ENCODE measurements at places on chromosomes 7 and 10.

- DNase-seq, result no peak
Measured at GRCh38 chr10:122054048-122055025, 65.4 kb downstream of the TACC2 start.

GRCh38 chr7:81562581-81562980 is 207.3 kb downstream of the HGF start:
- no peak for DNase-seq

- peak; percentile 38 for DNase-seq
Measured at GRCh38 chr7:92691578-92691977, 101.4 kb upstream of the FAM133B start.

- no peak for DNase-seq
Measured at GRCh38 chr7:99124751-99125504, 19.0 kb downstream of the SMURF1 start.

- DNase-seq, result no peak
Measured at GRCh38 chr7:103391976-103392375, 44.5 kb downstream of the PSMC2 start.

- no peak for DNase-seq
Measured at GRCh38 chr7:88391247-88391646, 84.6 kb upstream of the STEAP4 start.

DNA sequence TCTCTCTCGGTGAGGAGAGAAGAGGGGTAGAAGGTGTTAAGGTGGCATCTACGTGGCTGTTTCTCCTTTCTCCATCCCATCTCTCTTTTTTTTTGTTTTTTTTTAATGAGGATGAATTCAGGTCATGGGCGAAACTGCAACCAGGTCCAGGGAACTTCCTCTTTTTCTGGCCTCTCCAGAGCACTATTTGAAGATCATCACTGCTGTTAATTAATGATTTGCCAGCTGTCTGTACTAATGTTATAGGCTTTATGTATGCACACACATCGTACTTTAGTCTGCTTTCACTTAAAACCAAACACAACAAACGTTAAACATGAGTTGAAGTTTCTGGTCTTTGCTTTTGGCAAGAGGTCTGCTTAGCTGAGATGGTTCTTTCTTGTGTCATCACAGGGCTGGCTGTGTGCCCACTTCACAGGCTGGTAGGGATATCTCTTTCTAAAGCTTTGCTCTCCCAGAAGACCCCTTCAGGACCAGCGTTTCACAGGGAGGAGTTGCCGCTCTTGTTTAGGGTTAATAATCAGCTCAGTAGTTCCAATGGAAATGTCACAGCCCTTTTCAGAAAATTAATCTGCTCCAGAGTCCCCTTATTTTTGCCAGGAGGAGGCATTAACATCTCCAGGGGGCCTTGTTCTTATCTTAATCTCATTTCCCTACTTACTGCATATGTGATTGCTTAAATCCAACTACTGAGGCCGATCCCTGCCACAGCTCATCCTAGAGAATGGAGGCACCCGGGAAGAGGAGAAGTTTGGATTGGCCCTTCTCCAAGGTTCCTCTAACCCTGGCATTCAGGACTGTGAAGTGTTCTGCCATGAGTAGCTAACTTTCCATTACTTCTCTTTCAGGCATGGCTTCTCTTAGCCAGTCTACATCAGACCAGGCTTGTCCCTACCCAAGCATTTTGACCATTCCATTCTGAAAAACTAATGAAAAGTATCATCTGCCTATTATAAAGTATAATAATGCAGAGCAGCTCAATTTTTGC is 273.9 kb upstream of the NFE2L3 start:
- no peak for DNase-seq

DNA sequence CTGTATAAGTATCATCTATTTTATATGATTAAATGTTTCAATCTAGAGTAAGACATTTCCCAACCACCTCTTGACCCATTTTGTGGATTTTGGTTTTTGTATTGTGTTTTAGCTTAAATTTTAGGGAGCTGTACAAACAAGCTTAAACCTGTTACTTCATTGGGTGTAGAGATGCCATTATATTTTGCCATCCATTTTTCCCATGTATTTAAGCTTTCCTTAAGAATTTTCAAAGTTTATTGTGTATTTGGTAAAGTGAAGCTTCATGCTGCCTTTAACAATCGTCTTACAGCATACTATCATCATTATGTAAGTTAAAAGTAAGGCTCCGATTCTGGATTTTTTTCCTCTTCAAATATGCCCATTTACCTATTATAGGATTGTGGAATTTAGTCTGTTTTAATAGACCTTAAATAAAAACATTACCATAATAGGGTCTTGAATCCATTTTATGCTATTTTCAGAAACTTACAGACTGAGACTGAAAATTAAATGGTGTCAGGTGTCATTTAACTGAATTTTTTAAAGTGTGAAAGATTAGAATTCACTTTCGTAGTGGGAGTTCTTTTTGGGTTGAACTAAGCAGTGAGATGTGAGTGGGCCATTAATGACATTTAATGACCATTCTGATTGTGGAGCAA is 2.2 kb downstream of the KMT2E start:
- DNase-seq, result no peak

DNA sequence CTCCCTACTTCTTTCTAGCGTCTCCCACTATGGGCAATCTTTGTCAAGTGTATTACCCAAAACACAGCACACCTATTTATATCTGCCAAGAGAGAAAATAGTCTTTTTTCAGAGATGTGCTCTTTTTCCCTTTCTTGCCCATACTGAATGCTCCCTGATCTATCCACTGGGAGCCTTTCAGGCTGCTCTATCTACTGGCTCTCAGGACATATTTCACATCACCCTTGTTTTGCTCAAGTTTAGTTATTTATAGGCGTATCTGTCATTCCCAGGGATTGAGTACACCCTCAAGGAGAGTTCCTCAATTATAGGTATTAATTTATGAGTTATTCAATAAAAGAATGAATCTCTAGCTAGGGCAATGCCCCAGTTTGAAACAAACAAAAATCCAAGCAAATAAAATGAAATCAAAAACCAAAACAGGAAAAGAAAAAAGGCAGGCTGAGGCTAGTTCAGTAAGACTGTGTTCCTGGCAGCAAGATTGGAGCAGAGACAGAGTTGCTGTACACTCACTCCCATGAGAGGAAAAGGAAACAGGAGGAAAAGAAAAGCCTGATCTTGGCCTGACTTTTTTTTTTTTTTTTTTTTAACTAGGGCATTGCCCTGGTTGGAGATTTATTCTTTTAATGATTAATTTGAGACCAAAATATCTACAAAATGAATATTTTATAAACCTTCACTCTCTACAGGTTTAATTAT is 665.9 kb upstream of the PCDH15 start:
- no peak for DNase-seq

DNA sequence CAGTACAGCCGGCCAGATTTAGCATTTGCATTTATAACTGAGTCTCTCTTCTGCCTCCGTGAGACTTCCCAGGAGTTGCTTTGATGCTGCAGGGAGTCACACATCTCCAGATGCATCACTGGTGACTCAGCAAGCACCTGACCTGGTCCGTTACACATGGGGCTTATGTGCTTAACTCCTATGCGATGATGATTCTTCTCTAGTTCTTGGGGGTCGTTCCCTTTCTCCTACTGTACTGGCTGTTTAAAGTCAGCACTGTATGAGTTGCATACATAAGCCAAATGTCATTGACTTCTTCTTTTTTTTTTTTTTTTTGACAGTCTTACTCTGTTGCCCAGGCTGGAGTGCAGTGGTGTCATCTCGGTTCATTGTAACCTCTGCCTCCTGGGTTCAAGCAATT is 13.0 kb upstream of the AKR1E2 start:
- peak; percentile 42 for DNase-seq

DNA sequence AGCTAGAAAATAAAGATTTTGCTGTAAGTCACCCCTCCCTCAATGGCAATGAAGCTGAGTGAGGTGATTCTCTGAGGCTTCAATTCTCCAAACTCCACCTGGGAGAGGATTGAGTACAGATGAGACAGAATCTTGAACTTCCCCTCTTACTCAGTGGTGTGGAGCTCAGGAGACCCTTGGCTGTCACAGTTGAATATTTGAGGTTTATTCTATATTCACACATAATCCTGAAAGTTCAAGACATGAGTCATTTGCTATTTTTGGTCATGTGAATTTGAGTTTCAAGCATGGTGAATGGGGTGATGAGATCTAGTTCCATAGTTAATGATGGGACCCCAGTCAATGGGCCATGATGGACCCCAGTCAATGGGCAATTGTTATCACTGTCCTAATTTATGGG is 13.9 kb upstream of the TECTB start:
- DNase-seq, result no peak
